ENCODE measurements at places on chromosomes 2 and 18.

DNA sequence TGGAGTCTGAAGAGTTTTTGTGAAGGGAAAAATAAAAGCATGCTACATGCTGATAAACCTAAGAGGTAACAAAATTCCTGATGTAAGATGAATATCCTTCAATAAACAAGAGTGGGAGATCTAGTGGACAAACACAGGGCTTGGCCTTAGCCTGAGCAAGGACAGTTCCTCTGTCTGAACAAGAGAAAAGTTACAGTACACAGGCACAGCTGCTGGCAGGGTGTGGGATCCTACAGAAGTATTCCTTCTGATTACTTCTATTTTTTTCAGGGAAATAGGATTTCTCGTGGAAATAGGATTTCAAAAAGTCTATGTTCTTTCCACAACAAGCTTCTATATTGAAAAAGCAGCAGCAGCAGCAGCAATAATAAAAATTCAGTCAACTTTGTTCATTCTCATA is 54.1 kb downstream of the NBAS start:
- no peak for DNase-seq

GRCh38 chr18:79506191-79507075 is 110.7 kb downstream of the NFATC1 start:
- no peak for DNase-seq

- no peak for DNase-seq
Measured at GRCh38 chr2:181126311-181126868, 146.0 kb downstream of the UBE2E3 start.

GRCh38 chr2:56502616-56503015 is 318.8 kb downstream of the CCDC85A start:
- no peak for DNase-seq

DNA sequence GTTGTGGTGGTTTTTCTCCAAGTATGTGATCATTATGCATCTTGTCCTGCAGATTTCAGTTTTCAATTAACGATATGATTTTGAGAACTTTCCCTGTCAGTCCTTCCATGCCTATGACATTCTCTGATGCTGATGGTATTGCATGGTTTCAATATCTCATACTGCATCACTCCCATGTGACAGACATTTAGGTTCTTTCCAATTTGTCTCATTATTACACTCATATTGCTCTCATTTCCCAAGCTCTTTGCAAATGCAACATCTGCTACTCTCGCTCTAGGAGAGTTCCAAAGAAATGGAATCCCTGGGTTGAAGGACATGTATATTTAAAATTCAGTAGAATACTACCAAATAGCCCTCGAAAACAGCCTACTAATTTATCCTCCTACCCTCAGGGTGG is 125.5 kb downstream of the MARCHF4 start:
- DNase-seq = no peak

- DNase-seq = no peak
Measured at GRCh38 chr2:75465317-75465984, 95.3 kb downstream of the EVA1A start.

- DNase-seq = no peak
Measured at GRCh38 chr2:164243315-164243714, 378.0 kb downstream of the GRB14 start.

- DNase-seq = no peak
Measured at GRCh38 chr18:34627137-34627920, 82.8 kb upstream of the DTNA start.

DNA sequence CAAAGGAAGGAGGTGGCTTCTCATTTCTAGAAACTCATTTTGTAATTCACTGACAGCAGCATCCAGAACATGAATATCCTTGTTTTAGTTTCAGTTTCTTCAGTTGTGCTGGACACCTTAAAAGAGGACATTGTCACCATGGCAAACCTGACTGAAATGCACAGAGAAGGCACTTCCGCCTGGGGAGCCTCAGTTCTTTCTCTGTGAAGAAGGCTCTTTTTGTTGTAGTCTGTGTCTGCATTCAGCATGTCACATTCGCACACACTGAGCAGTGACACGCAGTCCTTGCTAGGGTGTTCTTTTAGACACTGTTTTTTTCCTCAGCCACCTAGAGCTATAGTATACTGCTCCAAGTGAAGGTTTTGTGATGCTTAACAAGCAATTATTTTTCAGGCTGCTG is 9.5 kb upstream of the RPRM start:
- no peak for DNase-seq

GRCh38 chr2:71558300-71559051 is 105.1 kb downstream of the DYSF start:
- no peak for DNase-seq

All from GM20000 (cell line).